ENCODE measurements at places on chromosomes 12 and 14.
A peak's percentile ranks its signal among the peaks of the same experiment; 100 is the strongest.

GRCh38 chr12:8887285-8887715, 27.0 kb upstream of the PHC1 start:
- no peak for DNase-seq

DNA sequence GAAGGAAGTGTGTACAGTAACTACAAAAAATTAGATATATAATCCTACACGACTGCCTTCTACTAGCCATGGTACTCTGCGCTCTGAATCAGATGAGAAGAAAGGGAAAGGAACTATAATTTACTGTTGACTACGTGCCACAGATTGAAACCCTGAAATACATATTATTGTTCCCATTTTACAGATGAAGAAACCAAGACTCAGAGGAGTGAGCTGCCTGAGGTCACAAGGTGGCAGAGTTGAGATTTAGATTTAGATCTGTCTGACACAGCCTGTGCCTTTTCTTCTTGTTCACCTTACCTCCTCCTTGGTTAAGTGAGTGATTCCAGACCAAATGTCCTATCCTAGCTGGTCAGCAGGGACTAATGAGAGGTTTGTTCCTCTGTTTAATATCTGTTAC, 61.6 kb upstream of the OR4E1 start:
- DNase-seq = no peak

DNA sequence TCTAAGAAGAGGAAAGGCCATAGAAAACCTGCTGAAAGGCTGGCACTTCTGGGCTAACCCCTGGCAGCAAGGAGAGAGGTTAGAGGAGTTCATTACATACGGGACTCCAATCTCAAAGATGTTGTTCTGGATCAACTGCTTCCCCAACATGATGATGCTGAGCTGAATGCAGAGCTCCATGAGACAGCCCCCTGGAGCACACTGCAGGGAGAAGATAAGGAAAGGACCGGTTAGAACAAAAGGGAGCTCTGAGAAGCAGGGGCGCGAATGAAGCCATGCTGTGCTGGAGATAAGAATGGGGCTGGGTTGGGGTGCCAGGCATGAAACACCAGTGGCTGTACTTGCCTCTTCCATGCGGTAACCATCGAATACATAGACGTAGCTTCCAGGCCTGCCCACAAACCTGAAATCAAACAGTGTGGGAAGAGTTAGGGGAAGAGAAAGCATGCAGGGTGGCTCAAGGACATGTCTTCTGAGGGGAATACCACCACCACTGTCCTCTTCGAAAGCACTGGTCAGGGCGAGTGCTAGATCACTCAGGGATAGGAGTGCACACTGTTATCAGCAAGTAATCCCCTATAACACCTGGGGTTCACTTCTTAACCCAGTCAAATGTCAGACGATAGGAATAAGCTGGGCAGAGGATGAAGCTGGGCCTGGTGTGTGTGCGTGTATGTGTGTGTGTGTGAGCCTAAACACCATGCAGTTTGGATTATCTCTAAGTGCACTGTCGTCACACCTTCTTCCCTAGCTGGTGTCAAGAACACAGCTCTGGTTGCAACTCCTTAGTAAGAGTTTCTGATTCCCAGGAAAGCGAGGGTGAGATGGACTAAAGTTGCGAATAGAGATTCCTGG, 180.9 kb downstream of the NTF3 start:
- DNase-seq = no peak

DNA sequence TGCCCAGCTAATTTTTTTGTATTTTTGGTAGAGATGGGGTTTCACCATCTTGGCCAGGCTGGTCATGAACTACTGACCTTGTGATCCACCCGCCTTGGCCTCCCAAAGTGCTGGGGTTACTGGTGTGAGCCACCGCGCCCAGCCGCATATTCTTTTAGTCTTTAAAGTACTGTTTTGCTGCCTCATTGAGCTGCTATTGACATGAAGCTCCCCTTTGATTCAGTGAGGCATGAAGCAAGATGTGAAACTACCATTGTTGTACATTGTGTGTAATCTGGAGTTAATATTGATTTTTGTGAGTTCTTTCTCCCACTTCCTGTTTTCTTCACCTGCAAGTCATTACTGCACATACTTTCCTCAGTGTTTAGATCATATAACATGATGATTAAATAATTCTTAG, 80.8 kb downstream of the MNAT1 start:
- DNase-seq = no peak

- peak; percentile 58 for DNase-seq
Measured at GRCh38 chr14:106436310-106436905, 910.0 kb downstream of the TMEM121 start.

DNA sequence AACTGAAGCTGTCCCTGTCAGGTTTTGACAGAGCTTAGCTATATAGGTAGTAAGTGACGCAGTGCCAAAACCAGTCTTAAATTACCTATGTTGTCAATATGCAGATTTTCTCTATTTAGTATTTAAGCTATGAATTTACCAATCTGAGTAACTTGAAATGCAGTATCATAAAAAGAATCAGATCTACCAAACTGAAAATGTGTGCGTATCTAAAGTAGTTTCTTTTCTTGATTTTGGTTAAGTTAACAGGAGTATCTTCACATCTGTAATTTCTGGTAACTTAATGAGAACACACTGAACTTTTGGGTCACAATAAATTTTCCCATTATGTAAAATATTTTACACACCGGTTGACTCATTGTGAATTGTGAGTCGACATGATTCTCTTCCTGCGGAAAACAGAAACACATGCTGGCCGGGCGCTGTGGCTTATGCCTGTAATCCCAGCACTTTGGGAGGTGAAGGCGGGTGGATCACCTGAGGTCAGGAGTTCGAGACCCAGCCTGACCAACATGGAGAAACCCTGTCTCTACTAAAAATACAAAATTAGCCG, 45.1 kb downstream of the TRAF3 start:
- DNase-seq = no peak

- no peak for DNase-seq
Measured at GRCh38 chr12:121708313-121709063, 4.1 kb upstream of the TMEM120B start.

GRCh38 chr14:53367644-53368026, 214.5 kb upstream of the DDHD1 start:
- no peak for DNase-seq

GRCh38 chr14:72532686-72533454, 361.0 kb downstream of the DPF3 start:
- DNase-seq = no peak

DNA sequence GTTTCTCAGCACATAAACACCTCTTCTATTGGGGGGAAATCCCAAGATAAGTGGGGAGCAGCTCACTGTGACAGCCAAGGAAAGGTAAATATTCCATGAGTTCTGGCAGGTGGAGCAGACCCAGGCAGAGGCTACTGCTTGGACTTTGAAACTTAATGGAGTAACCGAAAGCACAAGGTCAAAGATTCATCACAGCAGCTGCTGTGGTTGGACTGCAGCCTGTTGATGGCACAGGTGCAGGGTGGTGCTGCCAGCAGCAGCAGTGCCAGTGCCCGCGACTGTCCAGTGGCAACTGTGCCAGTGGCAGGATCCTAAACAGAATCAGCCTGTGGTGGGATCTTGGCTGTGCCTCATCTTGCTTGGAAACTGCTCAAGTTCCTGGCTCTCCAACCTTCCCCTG, 81.4 kb upstream of the ARID2 start:
- DNase-seq = no peak

GRCh38 chr12:3656946-3657622, 95.8 kb downstream of the CRACR2A start:
- no peak for DNase-seq

- DNase-seq = no peak
Measured at GRCh38 chr12:112823582-112824149, 32.1 kb downstream of the RPH3A start.

GRCh38 chr14:55802986-55803872, 223.2 kb downstream of the KTN1 start:
- no peak for DNase-seq

DNA sequence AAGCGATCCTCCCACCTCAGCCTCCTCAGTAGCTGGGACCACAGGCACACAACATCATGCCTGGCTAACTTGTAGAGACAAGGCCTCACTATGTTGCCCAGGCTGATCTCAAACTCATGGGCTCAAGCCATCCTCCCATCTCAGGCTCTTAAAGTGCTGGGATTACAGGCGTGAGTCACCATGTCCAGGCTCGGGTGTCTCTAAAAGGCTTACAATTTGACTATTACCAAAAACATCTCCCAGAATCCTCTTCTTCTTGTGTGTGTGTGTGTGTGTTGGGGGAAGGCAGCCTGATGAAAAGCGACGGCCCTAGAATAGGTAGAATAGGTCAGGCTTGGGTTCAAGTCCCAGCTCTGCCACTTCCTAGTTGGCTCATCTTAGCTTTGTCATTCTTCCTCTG, 16.8 kb downstream of the MSI1 start:
- DNase-seq = no peak

- DNase-seq = no peak
Measured at GRCh38 chr14:94081386-94081820, 293 bp downstream of the IFI27L1 start.

DNA sequence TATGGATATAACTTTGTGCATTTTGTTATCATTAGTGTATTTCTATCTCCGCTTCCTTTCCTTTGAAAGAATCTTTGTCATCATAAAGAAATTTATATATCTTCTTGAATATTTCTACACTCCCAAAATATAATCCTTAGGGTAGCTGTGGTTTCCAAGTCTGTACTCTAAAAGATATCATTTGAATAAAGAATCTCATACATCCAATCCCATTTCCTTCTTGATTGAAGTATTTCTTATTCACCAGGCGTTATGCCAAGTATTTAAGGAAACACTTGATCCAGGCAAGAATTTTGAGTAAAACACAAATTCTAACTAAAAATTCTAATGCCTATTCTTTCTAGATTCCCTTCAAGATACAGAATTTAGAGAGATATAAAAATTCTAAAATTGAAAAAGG, 821.8 kb downstream of the GALC start:
- no peak for DNase-seq

GRCh38 chr12:31876568-31877424, 82.4 kb upstream of the RESF1 start:
- DNase-seq = no peak

DNA sequence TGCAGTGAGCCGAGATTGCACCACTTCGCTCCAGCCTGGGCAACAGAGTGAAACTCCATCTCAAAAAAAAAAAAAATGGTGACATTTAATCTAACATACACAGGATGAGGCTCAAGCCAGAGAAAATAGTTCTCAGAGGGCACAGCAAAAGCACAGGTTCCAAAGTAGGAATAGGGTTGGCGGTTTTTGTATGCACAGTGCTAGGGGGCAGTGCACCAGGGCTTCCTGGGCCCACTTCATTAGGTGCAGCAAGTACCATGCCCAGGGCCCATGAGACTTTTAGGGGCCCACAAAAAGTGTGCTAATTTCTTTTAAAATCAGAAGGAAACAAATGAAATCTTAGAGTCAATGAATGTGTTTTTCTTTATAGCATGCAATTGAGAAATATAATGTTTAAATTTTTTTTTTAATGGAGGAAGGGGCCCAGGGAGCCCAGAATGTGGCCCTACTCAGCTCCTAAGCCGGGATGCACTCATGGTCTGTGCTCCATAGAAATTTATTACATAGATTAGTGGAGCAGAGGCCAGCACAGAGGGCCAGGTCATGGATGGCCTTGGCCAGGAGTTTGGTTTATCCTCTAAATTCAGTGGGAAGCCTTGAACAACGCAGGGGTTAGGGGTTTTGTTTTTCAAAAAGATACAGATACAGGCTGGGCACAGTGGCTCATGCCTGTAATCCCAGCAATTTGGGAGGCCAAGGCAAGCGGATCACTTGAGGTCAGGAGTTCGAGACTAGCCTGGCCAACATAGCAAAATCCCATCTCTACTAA, 2.3 kb downstream of the AK7 start:
- no peak for DNase-seq

- no peak for DNase-seq
Measured at GRCh38 chr12:78087363-78087675, 256.6 kb downstream of the NAV3 start.

DNA sequence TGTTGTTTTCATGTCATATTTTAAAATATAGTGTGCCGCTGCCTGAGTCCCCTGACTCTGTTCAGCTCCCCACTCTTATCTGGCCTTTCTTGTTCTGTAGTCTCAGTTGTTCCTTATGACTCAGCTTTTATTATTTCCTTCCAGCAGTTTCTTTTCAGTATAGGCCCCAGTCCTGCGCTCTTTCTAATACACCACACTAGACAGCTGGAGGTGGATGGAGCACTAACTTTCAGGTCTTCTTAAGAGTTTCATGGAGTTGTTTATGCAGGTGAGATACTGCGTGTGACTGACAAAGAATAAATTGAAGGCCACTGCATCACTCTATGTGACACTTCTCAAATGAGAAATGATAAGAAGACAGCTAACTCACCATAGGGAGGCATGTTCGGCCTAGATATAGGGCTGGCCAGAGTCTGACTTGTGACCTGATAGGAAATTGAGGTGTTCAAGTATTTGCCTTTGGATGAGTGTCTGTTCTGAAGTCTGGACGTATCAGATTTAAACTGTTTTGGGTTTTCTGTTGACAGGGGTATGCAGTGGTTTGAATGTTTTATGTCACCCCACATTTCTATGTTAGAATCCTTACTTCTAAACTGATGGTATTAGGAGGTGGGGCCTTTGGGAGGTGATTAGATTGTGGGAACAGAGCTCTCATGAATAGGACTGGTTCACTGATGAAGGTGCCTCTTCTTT, 60.8 kb upstream of the CLMN start:
- DNase-seq = no peak

GRCh38 chr14:46091819-46092218, 559.8 kb downstream of the RPL10L start:
- DNase-seq = no peak

DNA sequence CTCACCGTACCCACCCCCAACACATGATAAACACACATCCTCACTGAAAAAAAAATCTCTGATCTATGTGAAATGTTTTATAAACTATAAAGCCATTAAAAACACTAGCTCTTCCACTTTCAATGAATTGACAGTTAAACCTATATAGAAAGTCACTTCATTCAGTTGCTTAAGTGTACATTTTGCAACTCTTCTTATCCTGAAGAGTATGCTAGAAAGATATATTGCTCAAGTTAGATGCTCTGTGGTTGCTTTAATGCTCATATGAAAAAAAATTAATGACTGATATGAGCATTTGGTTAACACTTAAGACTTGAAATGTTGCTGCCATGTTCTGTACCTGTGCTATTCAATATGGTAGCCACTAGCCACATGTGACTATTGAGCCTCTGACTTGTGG, 21.0 kb upstream of the MIA2 start:
- no peak for DNase-seq

GRCh38 chr12:115199831-115200230, 515.9 kb upstream of the TBX3 start:
- DNase-seq = no peak

GRCh38 chr12:51197736-51198567, 19.9 kb downstream of the POU6F1 start:
- DNase-seq = no peak

DNA sequence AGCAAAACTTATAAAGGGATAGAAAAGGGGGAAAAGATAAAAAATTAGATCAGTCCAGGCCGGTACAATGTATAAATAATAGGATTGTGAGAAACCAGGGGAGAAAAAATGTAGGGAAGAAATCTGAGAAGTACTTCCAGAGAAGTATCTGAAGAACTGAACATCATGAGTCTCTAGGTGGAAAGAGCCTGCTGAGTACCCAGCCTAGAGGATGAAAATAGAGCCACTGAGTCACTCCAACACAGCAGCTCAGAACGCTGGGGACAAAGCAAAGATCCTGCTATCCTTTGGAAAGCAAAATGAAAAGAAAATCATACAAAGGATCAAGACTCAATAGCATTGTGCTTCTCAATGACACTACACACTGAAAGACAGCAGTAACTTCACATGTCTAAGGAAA, 138.0 kb downstream of the ANO6 start:
- DNase-seq = no peak
